Naive thymus-derived CD8-positive, alpha-beta T cell (primary cell): ENCODE measurements at places on chromosomes 13 and 19. TPM values are rescaled to one million over a fixed set of nuclear protein-coding genes. Genes with fewer than 3 reads are reported as not detected.
A peak's percentile ranks its signal among the peaks of the same experiment; 100 is the strongest.

The S1PR2 gene
- 0.18 TPM for polyA plus RNA-seq

The B3GNT3 gene
- polyA plus RNA-seq: 0.13 TPM

The BRD4 gene
- 37.2 TPM for polyA plus RNA-seq

The CEACAM16 gene
- polyA plus RNA-seq: not detected

The EXOC3L2 gene
- not detected for polyA plus RNA-seq

The KCTD12 gene
- polyA plus RNA-seq: 0.43 TPM

The JAK3 gene
- 122 TPM for polyA plus RNA-seq

The CTXN1 gene
- not detected for polyA plus RNA-seq

The PEAK3 gene
- polyA plus RNA-seq: not detected

GRCh38 chr13:53490752-53491151, 462.1 kb downstream of the OLFM4 start:
- no peak for DNase-seq

GRCh38 chr13:28792992-28793391, 27.1 kb upstream of the MTUS2 start:
- DNase-seq: no peak

GRCh38 chr13:25494698-25495411, 123.1 kb downstream of the ATP8A2 start:
- DNase-seq: no peak

DNA sequence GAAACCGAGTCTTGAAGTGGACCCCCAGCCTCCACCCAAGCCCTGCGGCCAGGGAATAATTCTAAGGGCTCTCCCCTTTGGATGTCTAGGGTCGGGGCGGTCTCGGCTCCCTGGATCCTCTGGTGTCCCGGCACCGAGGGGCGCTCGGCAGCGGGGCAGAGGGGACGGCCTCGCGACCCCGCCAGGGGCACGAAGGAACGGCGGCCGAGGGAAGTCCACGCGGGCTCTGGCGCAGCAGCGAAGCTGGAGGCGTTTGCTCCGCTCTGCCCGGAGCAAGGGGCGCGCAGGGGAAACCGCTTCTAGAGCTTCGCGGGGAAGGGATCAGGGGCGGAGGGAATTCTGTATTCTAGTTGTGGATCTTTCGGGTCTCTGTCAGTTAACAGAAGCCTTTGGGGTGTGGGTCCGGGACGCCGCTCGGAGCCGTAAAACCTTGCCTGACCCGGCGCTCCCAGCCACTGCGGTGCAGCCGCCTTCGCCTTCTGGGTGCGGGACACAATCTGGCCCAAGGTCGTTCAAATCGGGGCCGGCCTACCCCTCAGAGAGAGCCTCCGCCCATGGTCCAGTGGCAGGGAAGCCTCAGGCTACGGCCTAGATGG, 118.2 kb downstream of the KCNRG start:
- no peak for DNase-seq

DNA sequence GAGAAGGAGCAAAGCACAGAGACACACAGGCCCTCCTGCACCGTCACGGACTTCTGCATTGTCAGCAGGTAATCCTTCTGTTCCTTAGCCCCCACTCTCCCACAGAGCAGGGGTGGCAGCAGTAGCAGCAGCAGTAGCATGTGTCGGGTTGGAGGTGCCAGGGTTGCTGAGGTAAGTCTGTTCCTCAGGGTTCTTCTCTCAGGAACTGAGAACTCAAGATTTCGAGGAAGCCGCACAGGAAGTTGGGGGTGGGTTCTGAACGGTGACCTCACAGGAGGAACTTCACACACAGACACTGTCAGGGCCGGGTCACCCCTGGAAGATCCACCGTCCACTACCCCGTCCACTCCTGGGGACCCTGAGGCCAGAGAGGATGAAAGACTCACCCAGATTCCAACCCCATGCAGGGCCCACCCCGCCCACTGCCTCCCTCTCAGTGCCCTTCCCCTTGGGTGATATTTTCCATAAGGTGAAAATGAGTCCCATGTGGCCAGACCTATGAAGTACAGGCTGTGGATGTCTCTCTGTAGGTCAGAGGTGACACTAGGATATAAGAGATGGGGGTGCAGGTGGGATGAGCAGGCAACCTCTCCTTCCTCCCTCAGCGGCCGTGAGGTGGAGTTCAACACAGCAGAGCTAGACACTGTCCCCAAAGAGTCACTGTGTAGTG, at the start of gene SIGLEC12:
Gene SIGLEC12 (minus strand): TSS at position 207 of the 670 bp plus-strand sequence. CDS start 67 bp downstream, at position 140.
- DNase-seq: no peak

- no peak for DNase-seq
Measured at GRCh38 chr19:2743099-2743498, 3.3 kb upstream of the SLC39A3 start.

DNA sequence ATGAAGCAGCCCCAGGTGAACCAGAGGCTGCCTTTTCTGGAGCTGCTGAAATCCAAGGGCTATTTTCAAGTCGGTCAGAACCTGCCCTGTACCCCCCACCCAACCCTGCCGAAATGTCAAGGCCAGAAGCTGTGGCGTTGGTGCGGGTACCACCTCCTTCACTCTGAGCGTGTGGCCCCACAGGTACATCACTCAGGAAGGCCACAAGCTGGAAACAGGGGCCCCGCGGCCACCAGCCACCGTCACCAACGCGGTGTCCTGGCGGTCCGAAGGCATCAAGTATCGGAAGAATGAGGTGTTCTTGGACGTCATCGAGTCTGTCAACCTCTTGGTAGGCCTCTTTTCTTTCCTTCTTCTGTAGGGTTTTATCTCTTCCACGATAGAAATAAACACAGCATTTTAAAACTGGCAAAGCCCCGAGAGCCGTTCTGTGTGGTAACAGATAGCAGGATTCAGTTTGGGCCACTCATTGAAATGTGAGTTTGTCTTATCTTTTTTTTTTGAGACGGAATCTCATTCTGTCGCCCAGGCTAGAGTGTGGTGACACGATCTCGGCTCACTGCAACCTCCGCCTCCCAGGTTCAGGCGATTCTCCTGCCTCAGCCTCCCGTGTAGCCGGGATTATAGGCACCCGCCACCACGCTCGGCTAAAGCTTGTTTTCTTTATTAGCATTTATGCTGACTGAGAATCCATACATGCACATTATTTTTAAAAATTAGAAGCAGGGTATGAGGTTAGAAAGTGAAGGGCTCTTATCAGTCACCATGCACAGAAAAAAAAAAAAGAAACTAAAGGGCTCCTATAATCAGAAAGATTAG, 11.3 kb downstream of the AP1M1 start:
- DNase-seq: no peak

GRCh38 chr19:30778961-30779715, 407.0 kb downstream of the ZNF536 start:
- DNase-seq: no peak

DNA sequence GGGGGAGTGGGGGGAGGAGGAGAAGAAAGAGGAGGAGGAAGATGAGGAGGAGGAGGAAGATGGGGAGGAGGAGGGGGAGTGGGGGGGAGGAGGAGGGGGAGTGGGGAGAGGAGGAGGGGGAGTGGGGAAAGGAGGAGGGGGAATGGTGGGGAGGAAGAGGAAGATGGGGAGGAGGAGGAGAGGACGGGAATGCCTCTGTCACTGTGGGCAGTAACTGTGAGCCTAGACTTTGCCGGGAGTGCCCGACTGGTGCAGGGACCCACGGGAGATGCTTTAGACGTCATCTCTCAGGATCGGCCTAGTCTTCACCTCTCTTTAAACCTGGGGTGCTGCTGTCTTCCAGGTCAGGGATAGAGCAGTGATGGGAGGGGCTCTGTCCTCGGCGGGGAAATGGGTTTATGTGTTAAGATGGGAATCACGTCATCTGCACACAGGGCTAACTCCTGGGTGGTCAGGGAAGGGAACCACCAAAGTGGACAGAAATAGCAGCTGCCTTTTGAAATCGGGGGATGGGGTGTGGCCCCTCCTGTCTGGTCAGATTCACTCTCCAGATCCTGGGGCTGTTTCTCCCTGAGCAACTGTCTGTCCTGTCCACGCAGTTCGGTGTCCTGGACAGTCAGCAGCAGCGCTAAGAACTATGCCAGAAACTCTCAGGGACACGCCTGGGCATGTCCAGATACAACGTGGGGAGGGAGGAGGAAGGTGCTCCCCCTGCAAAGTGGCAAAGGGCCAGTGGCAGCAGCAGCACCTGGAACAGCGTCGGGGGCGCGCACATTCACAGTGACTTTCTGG, 26.9 kb downstream of the GAS6 start:
- no peak for DNase-seq

DNA sequence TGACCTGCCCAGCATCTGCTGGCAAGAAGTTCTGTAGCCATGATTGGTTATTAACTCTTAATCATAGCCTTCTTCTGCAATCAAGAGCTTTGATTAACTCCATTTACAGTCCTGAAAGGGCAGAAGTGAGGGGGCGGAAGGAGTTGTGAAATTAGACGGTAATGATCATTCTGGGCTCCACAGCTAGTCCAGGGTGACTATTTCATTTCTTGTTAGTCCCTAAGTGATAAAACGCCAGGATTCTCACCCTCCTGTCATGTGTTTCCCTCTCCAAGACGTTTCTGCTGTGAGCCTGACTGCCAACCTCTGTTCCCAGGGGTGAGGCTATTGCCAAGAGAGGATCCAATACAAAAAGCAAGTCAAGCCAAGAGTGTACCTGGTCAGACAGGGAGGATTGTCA, 155.9 kb upstream of the IPO5 start:
- DNase-seq: no peak

GRCh38 chr19:51676566-51677083, 16.5 kb upstream of the SPACA6 start:
- DNase-seq: no peak

DNA sequence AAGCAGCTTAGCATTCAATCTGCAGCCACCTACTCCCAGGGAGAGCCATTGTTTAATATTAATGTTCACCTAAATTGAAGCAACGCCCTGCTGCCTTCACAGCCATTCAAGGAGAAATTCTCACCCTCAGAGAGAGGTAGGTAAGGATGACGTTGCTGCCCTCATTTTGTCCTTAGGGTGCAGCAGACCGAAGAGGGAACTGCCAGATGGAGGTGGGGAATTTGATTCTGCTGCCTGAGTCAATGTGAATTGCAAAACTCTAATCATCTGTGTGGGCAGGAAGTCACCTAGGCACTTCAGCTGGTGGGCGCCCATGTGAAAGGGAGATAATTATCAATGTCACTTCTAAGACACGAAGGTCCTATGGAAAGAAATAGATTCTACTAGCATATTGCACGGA, 503.4 kb downstream of the TBC1D4 start:
- DNase-seq: no peak

DNA sequence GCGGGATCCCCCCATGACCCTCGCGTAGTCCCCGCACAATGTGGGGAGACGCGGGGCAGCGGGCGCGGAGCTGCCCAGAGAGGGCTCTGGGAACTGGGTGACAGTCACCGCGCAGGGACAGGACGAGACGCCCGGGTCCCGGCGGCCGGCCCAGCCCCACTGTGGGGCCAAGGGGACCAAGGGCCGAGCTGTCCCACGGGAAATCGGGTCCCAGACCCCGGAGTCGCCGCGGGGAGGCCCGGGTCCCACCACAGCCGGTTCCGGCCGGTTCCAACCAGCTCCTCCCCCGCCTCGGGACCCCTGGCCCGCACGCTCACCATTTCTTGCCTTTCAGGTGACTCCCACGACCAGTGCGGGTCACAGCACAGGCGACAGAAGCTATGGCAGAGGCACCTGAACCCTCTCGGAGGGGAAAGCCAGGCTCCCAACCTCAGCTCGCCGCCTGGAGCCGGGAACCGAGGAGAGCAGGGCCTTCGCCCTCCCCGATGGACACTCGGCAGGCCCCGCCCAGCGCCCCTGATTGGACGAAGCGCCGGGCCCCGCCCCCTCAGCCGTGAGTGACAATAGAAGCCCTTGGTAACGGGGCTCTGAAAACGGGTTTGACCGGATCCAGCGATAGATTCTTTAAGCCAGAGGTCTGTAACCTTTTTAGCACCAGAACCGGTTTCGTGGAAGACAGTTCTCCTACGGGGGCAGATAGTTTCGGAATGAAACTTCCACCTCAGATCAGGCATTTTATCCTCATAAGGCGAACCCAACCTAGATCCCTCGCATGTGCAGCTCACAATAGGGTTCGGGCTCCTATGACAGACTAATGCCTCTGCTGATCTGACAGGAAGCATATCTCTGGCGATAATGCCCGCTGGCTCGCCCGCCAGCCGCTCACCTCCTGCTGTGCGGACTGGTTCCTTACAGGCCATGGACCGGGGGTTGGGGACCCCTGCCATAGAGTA, at the start of gene ZNF433:
Gene ZNF433 (minus strand): TSS at position 460 of the 953 bp plus-strand sequence. CDS start 140 bp downstream, at position 320.
- DNase-seq: peak; percentile 70

DNA sequence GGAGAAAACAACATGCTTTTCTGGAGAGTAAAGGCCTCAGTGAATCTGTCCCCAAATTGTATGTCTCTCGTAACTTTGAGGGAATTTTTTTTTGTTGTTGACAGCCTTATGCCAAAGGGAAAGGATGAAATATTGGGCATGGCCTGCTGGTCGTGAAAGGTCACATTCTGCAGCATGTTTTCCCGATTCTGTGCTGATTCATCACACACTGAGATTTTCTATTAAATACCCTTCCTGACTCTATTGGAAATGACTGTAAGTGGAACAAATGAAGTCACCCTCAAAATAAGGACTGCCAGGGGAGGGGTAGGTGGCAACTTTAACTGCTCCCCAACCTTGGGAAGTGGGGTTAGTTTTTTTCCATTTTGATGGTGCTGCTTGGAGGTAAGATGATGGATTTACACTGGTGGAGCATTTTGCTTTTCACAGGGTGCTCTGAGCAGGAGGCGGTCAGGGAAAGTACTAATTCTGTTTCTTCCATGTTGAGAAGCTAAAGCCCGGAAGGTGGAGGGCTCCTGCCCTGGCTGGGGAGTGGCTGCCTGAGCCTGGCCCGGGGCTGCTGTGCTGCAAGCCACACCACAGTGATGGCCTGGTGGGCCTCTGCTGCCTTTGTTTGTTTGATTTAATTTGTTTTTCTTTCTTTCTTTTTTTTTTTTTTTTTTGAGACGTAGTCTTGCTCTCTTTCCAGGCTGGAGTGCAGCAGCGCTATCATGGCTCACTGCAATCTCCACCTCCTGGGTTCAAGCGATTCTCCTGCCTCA, 116.8 kb upstream of the SPATA13 start:
- no peak for DNase-seq

- no peak for DNase-seq
Measured at GRCh38 chr19:33365691-33366090, 7.8 kb upstream of the CEBPG start.

GRCh38 chr19:32692727-32693061, 1.1 kb downstream of the NUDT19 start:
- DNase-seq: no peak

- DNase-seq: no peak
Measured at GRCh38 chr19:7337380-7338194, 11.2 kb upstream of the ARHGEF18 start.

GRCh38 chr13:37263871-37264270, 158.4 kb upstream of the CSNK1A1L start:
- no peak for DNase-seq

GRCh38 chr13:29457299-29457698, 138.2 kb downstream of the SLC7A1 start:
- no peak for DNase-seq

- no peak for DNase-seq
Measured at GRCh38 chr19:46412650-46413261, 608 bp downstream of the CCDC8 start.
